ENCODE measurements at places on chromosomes 12 and 14.
A peak's percentile ranks its signal among the peaks of the same experiment; 100 is the strongest.

DNA sequence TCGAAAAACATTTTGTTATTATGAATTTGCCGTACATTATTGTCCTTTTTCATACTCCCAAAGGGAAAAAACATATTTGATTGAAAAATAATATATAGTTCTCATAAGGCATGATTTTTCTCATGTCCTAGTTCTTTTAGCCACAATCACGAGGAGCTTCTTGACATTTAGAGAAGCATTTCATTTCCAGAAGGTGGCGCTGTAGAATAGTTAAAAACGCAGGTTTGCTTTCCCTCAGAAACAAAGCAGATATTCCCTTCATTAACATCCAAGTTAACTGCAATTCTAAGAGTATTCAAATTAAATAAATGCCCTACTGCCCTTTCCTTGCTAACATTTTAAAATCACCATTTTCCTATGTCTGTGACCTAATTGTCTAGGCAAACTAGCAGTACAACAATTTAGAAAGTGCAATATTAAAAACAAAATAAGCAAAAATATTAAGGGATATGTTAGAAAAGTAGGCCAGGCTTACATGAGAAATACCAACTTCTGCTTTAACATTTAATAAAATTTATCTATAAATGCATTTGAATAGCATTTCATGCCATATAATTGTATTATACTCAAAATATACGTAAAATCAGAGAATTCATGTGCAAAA is 10.9 kb upstream of the PIK3C2G start:
- DNase-seq, result peak; percentile 88

GRCh38 chr14:96309896-96310330 is 53.2 kb downstream of the ATG2B start:
- DNase-seq, result no peak

- DNase-seq, result no peak
Measured at GRCh38 chr14:104717646-104718045, 6.4 kb upstream of the ADSS1 start.

GRCh38 chr14:68723808-68724268 is 69.0 kb downstream of the ZFP36L1 start:
- no peak for DNase-seq

- no peak for DNase-seq
Measured at GRCh38 chr12:21451529-21451928, 14.1 kb downstream of the PYROXD1 start.

- no peak for DNase-seq
Measured at GRCh38 chr14:98184457-98184856, 1087.5 kb downstream of the BCL11B start.

GRCh38 chr12:28191051-28192048 is 1.1 kb downstream of the CCDC91 start:
- DNase-seq, result no peak

DNA sequence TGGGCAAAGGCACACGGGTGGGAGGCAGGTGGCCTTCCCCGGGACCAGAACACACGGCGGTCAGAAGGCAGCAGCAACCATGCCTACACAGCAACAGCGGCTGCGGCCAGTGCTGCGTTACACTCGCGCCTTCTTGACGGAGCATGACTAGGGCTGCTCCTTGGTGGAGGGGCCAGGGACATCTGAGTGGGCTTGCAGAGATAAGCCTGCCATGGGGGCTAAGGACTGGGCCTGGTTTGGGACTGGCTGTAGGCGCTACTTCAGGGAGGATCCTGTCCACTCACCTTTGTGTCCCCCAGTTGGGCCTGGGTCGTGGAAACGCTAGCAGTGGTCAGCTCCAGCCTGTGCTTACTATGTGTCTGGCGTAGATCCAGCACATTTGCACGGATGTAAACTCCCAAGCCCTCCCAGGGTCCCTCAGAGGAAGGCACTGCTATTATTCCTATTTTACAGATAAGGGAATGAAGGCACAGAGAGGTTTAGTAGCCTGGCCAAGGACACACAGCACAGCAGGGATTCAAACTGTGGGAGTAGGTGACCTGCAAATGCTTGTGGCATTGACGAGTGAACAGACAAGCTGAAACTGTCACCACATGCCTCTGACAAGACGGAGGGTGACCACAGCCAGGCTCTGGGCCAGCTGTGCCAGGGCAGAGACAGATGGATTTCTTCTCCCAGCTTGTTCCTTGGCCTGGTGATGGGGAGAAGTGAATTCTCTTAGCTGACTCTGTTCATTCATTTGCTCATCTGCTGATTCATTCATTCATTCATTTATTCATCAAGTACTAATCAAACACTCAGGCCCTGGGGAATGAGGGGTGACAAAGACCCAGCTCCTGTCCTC is 31.9 kb upstream of the DLK1 start:
- no peak for DNase-seq

GRCh38 chr14:52053044-52053443 is 15.8 kb downstream of the NID2 start:
- DNase-seq, result no peak

DNA sequence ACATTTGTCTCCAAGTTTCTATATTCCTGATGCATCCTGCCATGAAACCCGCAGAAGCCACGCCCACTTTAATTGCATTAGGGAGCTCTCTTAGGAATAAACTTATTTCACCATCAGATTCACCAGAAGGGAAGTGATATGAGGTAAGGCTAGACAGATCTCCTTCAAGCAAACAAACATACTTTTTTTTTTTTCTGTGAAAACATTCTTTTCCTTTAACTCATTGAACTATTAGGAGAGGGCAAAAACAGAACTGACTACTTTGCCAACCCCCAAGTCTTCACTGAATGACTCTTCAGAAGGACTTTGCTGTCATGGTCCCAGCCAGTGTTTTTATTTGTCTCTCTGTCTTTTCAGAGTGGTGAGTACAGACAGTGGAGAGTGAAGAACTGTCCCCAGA is 48.4 kb downstream of the GTF2A1 start:
- DNase-seq, result no peak

GRCh38 chr12:46556105-46556559 is 183.6 kb upstream of the SLC38A2 start:
- no peak for DNase-seq

GRCh38 chr12:44253338-44253856 is 417.5 kb downstream of the TMEM117 start:
- DNase-seq, result no peak

DNA sequence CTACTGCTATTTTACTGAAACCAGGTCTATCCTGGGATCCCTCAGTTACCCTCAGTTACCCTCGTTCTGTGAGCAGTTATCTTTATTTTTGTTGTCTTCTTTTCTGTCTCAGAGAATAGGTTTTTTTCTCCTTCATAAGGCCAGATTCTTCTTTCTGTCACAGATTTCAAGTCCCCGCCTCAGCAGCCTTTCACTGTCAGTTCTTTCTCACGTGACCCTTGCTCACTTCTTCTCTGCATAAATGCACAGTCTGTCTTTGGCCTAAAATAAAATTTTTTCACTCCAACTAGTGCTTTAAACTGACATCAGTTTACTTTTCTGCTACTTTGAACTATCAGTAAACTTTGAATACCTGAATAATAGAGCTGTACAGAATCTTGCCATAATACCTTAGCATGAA is 299.7 kb downstream of the ERC1 start:
- no peak for DNase-seq

DNA sequence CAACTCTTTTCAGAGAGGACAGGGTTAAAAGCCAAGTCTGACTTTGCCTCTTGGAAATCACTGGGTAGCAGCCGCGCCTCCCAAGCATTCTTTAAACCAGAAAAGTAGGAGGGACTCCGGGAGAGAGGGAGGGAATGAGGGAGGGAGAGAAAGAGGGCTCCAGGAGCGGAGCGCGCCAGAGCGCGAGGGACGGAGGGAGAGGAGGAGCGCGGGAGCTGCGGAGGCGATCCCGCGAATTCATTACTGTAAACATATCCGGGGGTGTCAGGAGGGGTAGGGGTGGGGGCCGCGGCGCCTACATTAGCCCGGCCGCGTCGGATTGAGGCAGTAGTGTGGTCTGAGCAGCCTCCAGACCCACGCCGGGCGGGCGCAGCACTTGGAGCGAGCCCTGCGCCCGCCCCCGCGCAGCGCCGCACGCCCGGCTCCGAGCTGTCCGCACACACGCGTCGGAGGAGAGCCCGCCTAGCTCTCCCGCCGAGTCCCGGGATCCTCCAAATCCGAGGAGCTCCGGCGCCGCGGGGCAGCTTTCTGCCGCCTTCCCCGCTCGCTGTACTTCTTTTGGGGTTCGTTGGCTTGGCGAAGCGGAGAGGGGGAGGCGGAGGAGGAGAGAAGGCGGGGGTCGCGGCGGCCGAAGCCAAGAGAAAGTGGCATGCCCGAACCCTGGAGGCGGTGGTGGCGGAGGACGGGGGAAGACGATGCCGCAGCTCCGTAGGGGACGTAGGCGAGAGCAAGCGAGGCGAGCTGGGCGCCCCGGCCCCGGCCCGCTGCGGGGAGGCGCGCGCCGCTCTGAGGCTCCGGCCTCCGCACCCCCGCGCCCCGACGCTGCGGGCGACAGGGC is 3.3 kb downstream of the FLRT2 start:
- DNase-seq, result peak; percentile 53

- DNase-seq, result no peak
Measured at GRCh38 chr12:106309671-106310505, 7.4 kb downstream of the TCP11L2 start.

DNA sequence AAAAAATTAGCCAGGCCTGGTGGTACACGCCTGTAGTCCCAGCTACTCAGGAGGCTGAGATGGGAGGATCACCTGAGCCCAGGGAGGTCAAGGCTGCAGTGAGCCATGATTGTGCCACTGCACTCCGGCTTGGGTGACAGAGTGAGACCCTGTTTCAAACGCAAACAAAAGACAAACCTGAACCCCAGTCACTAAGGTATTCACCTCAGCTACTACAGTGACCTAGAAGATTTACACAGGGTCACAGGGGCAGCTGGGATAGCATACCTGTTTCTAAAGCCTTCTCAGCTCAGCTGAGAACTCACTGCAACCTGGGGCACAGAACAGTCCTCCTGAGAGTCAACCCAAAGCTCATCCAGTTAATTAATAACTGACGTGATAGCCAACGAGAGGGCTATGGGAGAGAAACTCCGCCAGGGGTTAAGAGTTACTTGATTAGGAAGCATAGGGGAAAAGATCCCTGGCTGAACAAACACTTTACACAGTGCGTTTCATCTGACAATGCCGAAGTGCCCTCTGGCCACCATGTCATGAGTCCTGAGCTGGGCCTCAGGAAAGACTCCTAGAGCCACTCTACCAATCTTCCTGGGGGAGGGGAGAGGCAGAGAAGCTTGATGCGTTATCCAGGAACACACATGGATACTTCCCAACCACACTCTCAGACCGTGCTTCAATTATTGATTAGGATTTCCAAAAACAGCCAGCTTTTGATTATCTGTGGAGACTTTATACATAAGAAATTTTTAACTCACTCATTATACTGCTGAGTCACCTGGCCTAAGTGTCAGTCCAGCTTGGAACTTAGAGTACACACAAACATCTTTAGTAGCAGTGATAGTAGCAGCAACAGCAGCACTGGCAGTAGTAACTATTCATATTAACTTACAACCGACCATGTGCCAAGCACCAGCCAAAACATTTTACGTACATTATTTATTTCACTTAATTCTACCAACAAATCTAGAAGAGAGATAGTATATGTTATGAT is 48.2 kb downstream of the FOXN3 start:
- DNase-seq, result no peak

DNA sequence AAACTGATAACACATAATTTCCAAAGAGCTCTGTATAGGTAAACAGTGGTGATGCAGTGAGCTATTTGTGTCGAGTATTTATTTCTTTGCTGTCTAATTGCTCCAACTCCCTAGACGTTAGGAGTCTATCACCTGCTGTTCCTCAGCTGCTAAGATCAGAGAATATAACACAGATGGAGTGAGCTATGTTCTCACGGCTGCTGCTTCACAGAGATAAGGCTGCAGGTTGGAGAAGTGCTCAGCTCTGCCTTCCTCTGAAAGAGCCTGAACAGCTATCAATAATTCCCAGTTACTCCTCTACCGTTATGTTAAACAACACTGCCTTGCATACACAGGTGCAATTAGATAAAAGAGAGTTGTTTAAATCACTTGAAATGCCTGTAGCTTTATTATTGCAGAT is 103.2 kb upstream of the MDGA2 start:
- peak; percentile 84 for DNase-seq

Data from NCI-H1105 (cell line).